ENCODE measurements at places on chromosomes 16 and 17. TPM values are rescaled to one million over a fixed set of nuclear protein-coding genes. Genes with fewer than 3 reads are reported as not detected.
A peak's percentile ranks its signal among the peaks of the same experiment; 100 is the strongest.

DNA sequence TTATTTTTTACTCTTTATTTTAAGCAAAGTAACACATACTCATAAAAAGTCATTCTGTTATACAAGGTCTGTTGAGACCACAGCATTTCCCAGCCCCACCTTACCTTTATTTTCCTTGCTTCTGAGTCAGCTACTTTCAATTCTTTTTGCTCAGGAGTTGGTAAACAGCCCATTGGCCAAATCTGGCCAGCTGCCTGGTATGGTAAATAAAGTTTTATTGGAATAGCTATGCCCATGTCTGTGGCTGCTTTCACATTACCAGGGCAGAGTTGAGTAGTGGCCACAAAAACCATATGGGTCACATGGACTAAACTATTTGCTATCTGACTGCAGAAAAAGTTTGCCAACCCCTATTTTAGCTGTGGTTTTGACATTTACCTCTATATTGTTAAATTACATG is 3.4 kb upstream of the NSRP1 start:
- DNase-seq: no peak

GRCh38 chr17:55642741-55643140 is 79.9 kb downstream of the TMEM100 start:
- DNase-seq: no peak

DNA sequence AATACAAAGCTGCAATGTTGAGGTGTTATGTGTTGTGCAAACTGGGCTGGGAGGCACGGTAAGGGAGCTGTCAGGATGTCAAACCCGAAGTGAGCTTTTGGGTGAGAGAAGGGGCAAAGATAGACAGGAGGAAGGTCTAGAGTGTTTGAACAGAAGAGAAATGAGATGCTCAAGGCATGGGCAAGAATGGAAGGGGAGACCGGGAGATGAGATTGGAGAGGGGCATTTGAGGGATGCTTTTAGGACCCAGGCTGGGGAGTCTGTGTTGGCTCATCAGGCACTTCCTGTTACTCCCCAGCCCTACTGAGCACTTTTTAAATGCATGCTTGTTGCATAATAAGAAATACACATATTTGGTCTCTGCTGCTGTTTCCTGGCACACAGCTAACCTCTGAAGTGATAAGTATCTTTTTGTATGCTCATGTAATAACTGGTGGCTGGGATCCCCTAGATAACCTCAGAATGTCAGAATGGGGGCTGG is 13.7 kb downstream of the UNC45B start:
- DNase-seq: peak; percentile 38

DNA sequence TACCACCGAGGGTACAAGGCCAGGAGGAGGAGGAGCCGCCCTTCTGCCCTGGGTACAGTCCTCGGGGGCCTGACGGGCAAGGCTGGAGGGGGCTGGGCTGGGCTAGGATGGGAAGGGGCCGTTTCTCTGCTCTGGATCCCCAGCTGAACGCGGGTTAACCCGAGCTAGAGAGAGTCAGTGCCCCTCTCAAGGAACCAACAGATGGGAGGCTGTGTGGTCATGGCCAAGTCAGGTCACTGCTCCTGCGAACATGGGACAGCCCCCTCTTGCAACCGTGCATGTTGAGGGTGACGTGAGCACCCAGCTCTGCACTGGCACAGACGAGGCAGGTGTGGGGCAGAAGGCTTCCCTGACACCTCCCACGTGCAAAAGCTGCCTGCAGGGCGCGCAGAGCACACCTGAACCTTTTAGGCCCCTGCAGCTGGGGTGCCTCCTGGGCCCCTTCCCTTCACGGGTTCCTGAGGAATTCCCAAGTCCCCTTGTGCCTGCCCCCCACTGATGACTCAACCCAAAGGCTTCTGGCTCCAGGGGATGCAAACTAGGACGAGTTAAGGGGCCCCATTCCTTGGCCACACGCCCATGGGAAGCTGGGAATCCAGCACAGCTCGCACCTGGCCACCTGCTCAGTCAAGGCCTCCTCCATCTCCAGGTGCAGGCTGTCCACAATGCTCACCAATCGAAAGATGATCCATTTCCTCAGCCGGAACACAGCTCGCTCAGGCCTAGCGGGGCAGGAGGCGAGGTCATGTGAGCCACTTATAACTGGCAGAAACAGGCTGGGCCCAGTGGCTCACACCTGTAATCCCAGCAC is 6.3 kb downstream of the MYBBP1A start:
- DNase-seq: peak; percentile 58

The PIPOX gene
- total RNA-seq: 3.0 TPM

The ENPP7 gene
- 0.51 TPM for total RNA-seq

GRCh38 chr16:77760800-77761199 is 27.6 kb upstream of the VAT1L start:
- no peak for DNase-seq

The MYO1C gene
- total RNA-seq: 135 TPM

- DNase-seq: no peak
Observed at GRCh38 chr17:77174928-77175661, 34.3 kb downstream of the SEC14L1 start.

The SLC52A1 gene
- 0.72 TPM for total RNA-seq

DNA sequence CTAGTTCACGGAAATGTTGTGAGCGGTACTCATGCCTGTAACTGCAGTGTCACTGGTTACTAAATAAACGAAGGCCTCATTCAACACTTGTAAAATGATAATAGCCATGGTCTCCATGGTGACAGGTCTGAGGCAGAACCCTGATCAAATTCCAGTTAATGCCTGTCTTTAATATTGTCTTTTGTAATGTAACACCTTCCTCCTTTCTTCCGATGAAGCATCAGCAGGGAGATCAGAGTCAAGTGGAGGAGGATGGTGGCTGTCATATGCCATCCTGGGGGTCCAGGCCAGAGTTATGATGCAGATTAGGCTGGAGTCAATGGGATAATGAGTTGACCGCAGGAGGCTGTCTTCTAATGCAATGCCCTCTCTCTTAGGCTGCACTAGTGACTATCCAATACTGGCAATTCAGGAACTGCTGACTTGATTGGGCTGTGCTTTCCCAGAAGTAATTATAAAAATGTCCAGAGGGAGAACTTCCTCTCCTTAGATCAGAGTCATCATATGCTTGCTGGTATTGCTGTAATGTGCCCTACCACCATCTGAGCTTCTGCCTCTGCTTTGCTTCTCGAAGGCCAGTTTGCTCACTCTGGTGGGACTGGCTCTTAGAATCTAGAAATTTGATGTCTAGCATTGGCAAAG is 419.1 kb downstream of the CA10 start:
- DNase-seq: no peak

GRCh38 chr17:78353834-78354233 is 6.0 kb downstream of the SOCS3 start:
- no peak for DNase-seq

DNA sequence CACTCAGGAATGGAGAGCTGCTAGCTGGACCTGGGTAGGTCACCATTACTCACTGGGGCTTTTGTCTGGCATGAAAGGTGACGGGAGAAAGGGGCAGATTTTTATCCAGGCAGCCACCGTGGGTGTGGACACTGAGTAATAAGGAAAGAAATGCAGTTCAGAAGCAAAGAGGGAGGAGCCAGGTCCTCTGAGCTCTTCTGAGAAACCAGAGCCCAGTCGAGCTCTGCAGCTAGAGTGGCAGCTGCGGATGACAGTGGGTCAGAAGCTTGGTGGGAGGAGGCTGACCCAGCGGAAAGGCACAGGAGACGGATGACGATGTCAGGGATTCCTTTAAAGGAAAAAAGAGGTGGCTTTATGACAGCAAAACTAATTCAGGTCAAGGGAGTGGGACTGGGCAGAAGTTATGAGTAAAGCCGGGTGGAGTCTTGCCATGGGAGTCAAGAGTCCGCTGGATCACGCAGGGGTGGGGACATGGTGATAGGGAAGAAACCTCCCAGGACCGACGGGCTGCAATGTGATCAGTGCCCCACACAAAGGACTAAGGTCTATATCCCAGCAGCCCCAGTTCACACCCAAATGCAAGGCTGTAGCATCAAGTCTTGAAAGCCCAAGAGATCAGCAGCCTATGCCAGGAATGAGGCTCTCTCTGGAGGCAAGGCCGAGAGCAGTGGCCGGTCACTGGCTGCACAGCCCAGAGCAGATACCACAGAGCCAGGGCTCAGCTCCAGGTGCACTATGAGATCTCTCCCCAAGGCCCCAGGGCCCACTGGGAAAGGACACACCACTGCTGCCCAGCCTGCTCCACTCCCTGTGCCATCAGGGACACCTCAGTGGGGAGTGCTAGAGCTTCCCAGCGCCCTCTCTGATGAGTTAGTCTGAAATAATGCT is 6.3 kb upstream of the MNT start:
- DNase-seq: no peak

DNA sequence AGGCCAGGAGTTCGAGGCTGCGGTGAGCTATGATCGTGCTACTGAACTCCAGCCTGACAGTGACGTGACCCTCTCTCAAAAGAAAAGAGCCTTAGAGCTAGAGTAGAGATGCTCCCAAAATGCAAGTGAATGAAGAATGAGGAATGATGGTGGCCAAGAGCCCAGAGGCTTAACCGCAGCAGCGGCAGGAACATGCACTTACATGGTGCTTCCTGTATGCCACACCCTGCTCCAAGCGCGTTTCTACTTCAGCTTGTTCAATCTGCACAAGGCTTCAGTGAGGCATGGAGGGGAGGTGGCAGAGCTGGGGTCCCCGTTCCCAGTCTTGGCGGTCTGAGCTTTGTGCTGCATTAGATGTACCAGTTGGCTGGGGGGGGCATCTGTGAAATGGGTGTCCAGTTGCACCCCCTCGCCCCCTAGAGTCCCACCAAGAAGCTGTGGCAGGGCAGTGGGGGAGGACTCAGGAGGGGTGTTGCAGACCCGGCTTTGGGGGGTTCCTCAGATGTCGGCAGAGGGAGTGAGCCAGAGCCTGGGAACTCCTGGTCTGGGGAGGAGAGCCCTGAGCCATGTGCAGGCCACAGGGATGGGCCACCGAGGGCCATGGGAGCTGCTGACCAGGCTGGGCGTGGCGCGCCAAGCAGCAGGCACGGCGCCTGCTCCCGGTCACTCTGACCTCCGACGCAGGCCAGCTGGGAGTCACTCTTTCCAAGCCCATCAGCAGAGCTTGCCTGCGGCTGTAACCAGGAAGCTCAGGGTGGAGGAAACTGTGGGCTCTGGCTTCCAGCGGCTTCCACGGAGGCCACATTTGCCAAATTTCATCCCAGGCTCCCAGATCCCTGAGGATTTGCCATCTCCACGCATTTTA is 260.1 kb downstream of the PARN start:
- DNase-seq: no peak

DNA sequence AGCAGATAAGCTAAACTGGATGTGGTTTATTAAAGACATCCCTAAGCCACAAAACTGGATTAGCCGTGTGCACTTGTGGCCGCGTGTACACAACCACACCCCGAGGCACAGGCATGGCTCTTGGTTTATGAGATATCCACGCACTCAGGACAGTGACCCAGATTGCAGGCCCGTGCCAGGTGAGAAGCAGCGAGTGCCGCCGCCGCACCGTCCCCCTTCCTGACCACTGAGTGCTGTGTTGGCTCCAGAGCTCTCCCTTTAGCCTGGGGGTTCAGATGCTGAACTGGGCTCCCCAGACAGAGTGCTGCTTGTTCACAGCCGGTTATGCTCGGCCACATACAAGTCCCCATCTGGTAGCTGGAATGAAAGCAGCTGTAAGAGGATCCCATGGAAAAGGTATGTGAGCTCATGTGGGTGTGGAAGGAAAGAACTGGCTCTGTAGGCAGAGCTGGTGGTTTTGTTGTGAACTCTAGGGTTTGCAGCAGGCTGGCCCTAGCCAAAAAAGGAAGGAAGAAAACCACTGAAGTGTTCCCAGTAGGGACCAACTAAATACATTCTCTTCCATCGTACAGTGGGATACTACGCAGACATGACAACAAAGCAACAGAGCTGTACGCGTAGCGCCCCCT is 29.5 kb downstream of the KNOP1 start:
- DNase-seq: no peak

- DNase-seq: no peak
Observed at GRCh38 chr17:29240968-29241963, 5.4 kb upstream of the CRYBA1 start.

Measured in spleen (tissue), 13 donors.